ENCODE measurements at places on chromosomes 7 and 10.
A peak's percentile ranks its signal among the peaks of the same experiment; 100 is the strongest.

GRCh38 chr7:105307163-105307672 lies 81.5 kb downstream of the SRPK2 start:
- DNase-seq = no peak

- no peak for DNase-seq
Measured at GRCh38 chr10:129098517-129098916, 368.5 kb upstream of the MGMT start.

DNA sequence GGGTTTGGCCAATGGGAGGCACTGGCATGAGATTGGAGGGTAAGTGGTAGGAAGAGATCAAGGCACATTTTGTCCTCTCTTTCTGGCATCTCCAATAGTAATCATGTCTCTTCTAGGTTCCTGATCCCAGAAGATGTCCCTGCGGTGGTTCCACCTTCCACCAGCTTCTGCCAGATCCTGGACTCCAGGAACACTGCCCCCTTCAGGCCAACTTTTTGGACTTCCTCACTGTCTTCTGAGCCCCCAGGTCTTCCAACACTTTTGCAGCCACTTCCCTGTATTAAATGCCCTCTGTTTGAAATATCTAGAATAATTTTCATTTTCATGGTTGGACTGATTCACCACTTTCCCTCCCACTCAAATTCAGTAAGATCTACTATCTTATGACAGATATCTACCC lies 60.9 kb downstream of the BAMBI start:
- DNase-seq = no peak

- no peak for DNase-seq
Measured at GRCh38 chr10:12974491-12975199, 26.9 kb downstream of the CCDC3 start.

DNA sequence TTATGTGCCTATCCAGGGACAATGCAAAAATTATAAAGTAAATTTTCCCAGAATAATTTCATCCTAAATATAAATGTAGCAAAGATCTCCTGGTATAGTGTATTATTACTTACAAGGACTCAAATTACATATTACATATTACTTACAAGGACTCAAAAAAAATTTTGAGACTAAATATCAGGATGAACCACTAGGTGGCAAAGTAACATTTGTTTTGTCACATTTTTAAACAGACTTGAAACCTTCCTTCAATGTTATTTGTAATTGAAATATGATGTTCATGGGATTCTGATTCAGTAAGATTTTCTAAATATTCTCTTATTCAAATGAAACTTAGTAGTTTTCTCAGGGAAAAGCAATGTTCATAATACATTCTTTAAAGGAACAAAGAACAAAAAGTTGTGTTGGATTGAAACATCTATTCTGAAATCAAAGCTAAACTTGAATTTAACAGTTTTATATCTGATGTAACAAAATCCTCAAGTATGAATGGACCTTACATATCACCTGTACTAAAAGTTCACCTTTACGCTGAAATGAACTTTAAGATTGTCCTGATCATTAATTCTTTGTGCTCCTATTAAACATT lies 74.3 kb upstream of the GNAI1 start:
- peak; percentile 40 for DNase-seq

GRCh38 chr7:153061910-153062528 lies 302.5 kb downstream of the ACTR3B start:
- DNase-seq = no peak

GRCh38 chr10:121661451-121661851 lies 63.2 kb upstream of the FGFR2 start:
- DNase-seq = no peak

- DNase-seq = no peak
Measured at GRCh38 chr7:37359662-37360444, 88.8 kb downstream of the ELMO1 start.

- DNase-seq = no peak
Measured at GRCh38 chr7:91491868-91492267, 227.6 kb downstream of the FZD1 start.

DNA sequence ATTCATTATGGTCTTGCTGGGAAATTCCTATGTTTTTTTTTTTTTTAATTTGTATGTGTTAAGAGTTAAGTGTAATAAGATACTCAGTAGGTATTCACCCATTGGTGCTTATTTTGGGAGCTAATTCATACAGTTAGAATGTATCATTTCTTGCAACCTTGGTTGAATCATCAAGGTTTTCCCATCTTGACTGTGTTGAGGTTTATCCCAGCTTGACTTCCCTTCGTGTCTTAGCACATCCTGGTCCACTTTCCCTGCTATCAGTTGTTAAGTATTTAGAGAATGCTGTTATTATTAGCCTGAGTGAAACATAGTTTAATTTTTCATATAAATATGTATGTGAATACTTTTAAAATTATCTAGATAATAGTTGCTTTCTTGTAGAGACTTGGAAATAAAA lies 20.8 kb downstream of the RALA start:
- DNase-seq = no peak

- DNase-seq = no peak
Measured at GRCh38 chr7:55555160-55555559, 17.1 kb downstream of the VOPP1 start.

- DNase-seq = peak; percentile 60
Measured at GRCh38 chr10:26437637-26438461, at the start of gene APBB1IP. TSS of gene APBB1IP (plus strand) at chr10:26438341. CDS start at chr10:26492327, 53,986 bp downstream.

- no peak for DNase-seq
Measured at GRCh38 chr7:46285878-46286277, 364.8 kb upstream of the IGFBP3 start.

DNA sequence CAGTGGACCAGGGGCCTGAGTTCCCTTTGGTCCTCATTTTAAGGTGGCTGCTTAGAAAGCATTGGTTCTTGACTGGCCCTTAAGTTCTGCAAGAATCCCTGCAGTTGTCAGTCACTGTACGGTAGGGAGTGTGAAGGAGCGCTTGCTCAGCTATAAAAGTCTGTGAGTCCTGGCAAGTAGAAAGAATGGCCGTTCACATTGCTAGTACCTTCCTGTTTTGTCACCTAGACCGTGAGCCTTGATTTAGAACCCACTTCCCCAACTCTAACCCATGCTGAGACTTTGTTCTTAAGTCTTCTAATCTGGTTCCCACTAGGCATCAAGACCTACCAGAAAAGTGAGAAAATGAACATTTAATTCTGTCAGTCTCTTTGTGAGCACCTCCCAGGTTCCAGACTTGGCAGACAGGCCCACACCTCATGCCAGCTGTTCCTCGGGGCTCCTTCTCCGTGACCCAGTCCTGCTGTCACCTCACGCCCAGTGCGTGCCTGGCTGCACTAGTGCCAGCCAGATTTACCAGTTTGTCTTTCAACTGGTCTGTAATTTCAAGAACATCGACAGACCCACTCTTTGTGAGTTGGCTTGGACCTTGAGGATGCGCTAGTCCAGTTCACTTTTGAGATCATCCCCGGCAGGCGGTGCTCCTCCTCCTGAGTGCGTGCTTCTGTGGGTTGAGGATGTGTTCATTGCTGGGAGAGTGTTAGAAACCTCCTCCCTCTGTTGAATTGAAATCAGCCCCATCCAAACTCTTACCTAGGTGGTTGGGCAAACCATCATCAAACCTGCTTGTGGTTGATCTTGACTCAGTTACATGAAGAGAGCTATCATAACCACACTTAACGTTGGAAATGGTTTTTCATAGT lies 78.5 kb downstream of the SHH start:
- no peak for DNase-seq

GRCh38 chr7:87322912-87323311 lies 22.6 kb upstream of the CROT start:
- DNase-seq = no peak

Measured in AG09319 (cell line).